GM23248 (cell line): ENCODE measurements at places on chromosomes 3 and 15.
A peak's percentile ranks its signal among the peaks of the same experiment; 100 is the strongest.

DNA sequence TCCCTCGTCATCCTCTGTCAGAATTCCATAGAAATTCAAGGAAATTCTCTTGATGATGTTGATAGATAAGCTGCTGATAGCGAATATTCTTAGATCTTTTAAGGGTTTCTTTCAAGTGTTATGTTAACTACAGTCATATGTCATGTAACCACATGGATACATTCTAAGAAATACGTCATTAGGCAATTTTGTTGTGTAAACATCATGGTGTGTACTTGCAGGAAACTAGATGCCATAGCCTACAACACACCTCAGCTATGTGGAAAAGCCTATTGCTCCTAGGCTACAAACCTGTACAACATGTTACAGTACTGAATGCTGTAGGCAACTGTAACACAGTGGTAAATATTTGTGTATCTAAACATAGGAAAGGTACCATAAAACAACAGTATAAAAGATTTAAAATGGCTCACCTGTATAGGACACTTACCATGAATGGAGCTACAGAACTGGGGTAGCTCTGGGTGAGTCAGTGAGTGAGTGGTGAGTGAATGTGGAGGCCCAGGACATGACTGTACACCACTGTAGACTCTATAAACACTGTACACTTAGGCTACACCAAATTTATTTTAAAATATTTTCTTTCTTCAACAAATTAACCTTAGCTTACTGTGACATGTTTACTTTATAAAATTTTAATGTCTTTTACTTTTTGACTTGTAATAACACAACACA is 34.6 kb downstream of the GLDN start:
- DNase-seq: peak; percentile 77
- H3K36me3 ChIP-seq: no peaks in the 10 kb centered on the region
- no peaks in the 10 kb centered on the region for H3K27me3 ChIP-seq
- H3K4me3 ChIP-seq: no peak overlapping the region
- peaks cover 16% of the 10 kb centered on the region for H3K4me1 ChIP-seq

DNA sequence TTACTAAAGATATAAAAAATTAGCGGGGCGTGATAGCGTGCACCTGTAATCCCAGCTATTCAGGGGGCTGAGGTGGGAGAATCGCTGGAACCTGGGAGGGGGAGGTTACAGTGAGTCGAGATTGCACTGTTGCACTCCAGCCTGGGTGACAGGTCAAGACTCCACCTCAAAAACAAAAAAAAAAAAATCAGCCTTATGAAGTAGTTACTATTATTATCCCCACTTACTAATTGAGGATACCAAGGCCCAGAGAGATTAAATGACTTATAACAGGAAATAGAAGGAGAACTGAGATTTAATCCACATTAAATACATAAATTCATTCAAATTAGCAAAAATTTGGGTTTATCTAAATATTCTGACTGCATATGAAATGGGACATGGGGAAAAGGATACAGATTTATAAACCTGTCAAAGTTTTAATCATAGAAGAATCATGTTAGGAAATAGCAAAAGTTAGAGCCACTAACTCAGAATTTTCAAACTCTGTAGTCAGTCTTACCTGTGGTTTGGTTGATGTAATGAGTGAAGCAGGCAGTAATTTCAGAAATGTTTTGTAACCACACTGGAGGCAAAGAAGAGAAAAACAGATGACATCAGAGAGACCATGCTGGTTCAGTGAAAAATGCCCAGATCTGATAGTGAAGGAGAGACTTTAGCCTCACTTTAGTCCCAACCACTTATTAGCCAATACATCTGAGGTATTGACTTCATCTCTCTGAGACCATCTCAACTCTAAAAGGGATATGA is 25.0 kb upstream of the ACAP2 start:
- 0 out of 2 replicates have a peak, but pooled peaks cover 10% of the 10 kb centered on the region for H3K27me3 ChIP-seq
- H3K4me1 ChIP-seq: no peaks in the 10 kb centered on the region
- H3K27ac ChIP-seq: no peak overlapping the region

DNA sequence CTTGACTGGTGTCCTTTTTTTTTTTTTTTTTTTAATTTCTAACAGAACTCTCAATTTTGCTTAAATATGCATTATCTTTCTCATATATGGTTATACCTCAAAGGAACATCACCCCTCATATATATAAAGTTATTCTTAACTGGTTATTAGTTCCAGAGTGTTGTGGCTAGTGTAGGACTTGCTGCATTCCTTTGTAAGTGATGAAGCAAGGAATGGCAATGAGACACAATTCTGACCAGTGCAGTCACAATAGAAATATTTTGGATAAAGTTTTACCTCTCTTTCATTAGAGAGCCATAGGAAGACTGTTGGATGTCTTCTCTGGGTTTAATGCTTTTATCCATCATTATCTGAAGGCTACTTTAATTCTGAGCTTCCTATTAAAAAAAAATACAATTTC is 75.5 kb upstream of the CBLB start:
- H3K36me3 ChIP-seq: no peaks in the 10 kb centered on the region
- no peaks in the 10 kb centered on the region for H3K27me3 ChIP-seq
- peak overlapping the region; percentile 85 for H3K27ac ChIP-seq
- H3K4me3 ChIP-seq: peak overlapping the region; percentile 41
- peaks cover 45% of the 10 kb centered on the region for H3K4me1 ChIP-seq

DNA sequence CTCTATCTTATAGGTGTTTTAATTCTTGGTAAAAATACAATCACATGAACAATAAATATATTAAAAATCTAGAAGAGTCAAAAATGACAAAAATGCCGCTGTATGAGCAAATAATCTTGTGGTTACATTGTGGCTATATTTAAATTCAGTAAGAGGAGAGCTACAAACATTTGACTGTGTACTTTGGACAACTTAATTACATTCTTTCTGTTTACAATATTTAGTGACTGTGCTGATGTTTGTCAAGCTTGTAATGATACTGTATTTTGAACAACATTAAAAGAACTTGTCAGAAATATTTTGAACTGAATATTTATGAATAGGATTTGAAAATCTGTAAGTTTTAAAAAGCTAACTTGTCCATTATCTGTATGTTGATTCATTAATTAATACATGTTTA is 598.3 kb downstream of the SI start:
- no peak overlapping the region for H3K27ac ChIP-seq
- no peaks in the 10 kb centered on the region for H3K4me1 ChIP-seq
- no peaks in the 10 kb centered on the region for H3K27me3 ChIP-seq
- H3K4me3 ChIP-seq: no peak overlapping the region
- H3K36me3 ChIP-seq: no peaks in the 10 kb centered on the region

DNA sequence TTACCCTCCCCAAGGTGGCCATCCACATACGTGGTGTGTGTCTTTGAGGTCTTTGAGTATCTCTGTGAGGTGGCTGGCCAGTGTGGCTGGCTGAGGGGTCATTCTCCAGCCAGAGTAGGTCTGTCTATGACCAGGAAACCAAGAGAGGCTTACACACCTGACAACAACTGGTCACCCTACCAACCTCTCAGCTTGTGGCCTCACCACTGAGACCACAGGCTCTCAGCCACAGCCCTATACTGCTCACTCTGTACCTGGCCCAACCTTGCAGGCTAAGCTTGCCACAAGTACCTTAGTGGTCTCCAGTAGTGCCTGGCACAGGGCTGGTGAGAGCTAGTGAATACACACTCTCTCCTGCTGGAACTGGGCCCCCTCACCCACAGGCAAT is 5.1 kb downstream of the HEMK1 start:
- no peaks in the 10 kb centered on the region for H3K27me3 ChIP-seq
- H3K36me3 ChIP-seq: no peaks in the 10 kb centered on the region
- no peak overlapping the region for H3K4me3 ChIP-seq
- H3K27ac ChIP-seq: no peak overlapping the region
- no peak for DNase-seq
- peaks cover 11% of the 10 kb centered on the region; the same call in 1 of the 2 replicates for H3K4me1 ChIP-seq

GRCh38 chr3:43378066-43378935 is 92.0 kb downstream of the SNRK start:
- H3K27ac ChIP-seq: peak overlapping the region; percentile 63
- no peaks in the 10 kb centered on the region for H3K36me3 ChIP-seq
- peak; percentile 43 for DNase-seq
- no peaks in the 10 kb centered on the region for H3K27me3 ChIP-seq

DNA sequence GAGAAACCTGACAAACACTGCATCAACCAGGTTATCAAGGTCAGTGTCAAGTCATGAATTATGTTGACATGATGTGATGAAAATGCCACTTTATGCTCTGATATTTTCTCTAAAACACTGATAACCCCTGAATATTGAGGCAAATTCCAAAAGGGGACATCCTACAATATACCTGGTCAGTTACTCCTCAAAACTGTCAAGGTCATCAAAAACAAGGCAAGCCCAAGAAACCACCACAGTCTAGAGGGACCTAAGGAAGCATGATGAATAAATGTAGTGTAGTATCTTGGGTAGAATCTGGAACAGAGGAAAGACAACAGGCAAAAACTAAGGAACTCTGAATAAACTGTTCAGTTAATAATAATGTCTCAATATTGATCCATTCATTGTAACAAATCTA is 275.3 kb upstream of the THRB start:
- no peaks in the 10 kb centered on the region; the same call in 1 of the 2 replicates for H3K27me3 ChIP-seq
- no peak for DNase-seq
- H3K27ac ChIP-seq: no peak overlapping the region
- no peaks in the 10 kb centered on the region for H3K4me1 ChIP-seq

DNA sequence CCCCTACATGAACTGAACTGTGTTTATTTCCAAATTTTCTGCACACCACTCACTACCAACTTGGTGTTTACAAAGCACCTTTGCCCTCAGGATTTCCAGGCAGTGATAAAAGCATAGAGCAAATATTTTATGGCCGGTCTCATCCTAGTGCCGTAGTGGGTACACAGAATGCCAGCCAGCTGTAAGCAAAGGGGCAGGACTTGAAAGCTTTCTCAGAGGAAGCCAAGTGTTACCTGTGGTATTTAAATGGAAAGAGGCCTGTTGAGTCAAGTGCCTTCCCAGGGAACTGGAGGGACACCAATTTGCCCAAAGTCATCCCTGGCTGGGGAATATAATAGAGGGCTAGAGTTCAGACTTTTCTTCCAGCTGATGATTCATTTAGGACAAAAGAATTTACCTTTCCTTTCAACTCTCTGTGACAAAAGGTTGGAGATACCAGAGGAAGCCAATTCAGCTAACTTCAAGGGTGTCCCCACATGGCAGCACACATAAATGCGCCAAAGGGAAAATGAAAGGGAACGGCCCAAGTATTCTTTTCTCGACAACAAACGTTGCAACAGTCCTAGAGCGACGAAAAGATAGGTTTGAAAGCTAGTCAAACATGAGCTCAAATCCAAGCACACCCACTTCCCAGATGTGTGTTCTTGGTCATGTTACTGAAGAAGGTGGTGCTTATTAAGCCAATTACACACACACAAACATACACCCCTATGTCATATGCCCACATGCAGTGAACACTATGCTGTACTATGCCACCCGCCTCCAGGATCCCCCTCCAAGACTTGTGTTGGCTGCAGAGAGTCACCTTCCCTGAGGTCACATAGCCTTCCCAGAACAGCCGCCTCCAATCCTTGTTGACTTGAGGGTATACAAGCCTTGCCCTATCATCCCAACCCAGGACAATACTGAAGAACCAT is 27.7 kb downstream of the MAGI1 start:
- no peak overlapping the region for H3K27ac ChIP-seq
- H3K36me3 ChIP-seq: no peaks in the 10 kb centered on the region
- DNase-seq: no peak

- peak overlapping the region; percentile 72 for H3K4me3 ChIP-seq
- H3K36me3 ChIP-seq: no peaks in the 10 kb centered on the region
- peak; percentile 67 for DNase-seq
- H3K27ac ChIP-seq: peak overlapping the region; percentile 99
- H3K4me1 ChIP-seq: peaks cover 44% of the 10 kb centered on the region
- no peaks in the 10 kb centered on the region for H3K27me3 ChIP-seq
Measured at GRCh38 chr15:90101130-90101968, 919 bp downstream of the IDH2 start.

DNA sequence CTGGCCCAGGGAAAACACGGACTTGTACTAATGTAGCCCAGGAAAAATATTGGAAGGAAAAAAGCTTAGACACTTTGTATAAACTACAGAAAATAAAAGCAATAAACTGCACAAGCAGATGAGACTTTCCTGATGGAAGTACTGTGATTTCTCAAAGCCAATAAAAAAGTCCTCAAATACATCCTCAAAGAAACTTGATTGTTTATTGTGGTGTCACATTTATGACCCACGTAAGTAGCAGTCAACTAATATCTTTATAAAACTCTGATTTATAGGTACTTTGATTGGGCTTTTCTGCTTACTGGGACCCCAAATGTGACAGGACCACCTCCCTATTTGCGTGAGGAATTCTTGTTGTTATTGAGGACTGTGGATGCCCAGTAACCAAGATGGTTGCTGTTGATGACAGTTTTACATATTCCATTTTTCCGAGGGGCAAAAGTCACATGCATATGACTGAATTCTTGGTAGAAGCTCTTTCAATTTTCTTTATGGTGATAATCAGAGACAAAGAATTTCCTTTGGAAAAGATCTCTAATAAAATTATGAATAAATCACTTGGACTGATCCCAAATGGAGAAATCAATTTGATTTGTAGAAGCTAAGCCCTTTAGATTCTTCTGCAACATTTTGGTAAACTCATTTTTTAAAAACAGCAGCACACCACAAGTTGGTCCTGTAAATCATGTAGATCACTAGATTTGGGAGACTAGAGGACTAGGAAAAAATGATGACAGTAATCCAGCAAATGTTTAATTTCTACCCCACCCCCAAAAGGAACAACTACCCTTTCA is 159.0 kb upstream of the TSC22D2 start:
- H3K4me1 ChIP-seq: peaks cover 47% of the 10 kb centered on the region
- peak overlapping the region; percentile 65 for H3K27ac ChIP-seq
- peak overlapping the region; percentile 39 for H3K4me3 ChIP-seq
- no peak for DNase-seq
- no peaks in the 10 kb centered on the region for H3K36me3 ChIP-seq

DNA sequence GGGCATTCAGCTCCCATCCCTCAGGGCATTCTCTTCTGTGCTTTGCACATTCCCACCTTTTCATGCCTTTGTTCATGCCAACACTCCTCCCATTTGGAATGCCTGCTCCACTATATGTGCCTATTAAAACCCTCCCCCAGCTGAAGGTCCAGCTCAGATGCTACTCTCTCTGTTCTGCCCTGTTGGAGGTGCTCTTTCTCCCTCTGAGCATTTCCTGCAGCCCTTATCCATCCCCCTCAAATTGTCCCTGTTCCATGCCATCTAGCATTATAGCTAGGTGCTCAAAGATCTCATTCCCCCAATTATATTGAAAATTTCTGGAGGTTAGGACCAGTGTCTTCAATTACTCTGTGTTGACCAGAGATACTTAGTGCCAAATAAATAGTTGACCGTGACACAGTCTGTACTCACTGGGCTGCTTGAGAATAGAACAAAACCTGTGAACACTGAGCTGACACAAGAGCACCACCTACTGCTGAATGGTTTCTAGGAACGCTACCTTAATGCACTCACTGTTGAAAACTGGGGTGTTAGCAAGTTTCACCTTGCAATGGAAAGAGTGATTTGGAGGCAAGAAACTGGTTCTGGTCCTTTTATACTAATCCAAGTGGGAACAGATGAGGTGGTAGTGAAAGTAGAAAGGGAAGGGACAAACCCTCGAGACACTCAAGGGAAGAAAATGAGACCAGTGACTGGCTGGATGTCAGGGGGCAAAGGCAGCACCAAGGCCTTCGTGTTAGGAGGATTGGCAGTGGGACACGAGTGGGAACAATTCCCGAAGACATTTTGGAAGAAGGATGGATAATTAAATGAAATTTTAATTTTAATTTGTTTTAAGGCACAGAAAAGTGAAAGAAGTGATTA is 289.8 kb upstream of the ROPN1 start:
- peak; percentile 58 for DNase-seq
- no peak overlapping the region for H3K27ac ChIP-seq
- no peak overlapping the region for H3K4me3 ChIP-seq
